Esophagus muscularis mucosa (tissue), 4 donors: ENCODE measurements at places on chromosomes 2 and 18. TPM values are rescaled to one million over a fixed set of nuclear protein-coding genes. Genes with fewer than 3 reads are reported as not detected.

DNA sequence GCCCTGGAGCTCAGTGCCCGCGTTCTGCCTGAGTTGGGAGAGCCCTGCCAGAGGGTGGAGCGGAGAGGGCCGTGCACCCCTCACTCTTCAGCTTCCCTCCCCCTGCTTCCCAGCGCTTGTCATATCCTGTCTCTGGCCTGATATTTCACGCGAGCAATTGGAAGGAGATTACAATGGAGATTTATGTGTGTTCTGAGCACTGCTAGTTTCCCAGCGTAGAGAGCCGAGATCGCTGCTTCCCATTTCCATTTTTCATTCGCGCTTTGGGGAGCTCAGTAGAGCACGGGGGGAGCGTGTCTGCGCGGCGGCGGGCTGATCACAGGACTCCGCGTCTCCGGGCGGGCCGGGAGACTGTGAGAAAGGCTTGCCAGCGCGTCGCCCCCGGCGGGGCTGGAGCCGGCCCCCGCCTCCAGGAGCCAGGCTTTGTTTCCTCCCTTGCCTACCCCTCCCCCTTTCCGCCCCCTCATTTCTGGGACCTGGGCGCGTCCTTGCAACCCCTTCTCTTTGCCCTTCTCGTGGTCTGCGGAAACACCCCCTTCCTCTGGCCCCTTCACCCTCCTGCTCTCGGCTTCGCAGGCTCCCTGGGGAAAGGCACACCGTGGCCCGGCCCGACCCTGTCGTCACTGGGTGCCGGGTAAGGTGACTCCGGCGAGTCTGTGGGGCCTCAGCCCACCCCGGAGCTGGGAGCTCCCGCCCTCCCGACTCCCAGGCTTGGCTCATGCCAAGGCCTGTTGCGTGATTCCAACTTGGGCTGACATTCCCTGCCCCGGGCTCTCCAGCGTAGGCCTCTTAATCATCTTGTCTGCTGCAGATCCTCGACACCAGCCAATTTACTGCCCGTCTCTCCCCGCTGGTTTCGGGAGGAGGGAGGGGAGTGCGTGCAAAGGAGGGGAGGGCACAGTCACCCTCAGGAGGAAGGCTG is 5.8 kb downstream of the DLX2 start:
- DNase-seq: no peak

- peak; percentile 91 for DNase-seq
Measured at GRCh38 chr2:96505231-96505889, at the start of gene NEURL3. TSS of gene NEURL3 (minus strand) at chr2:96505357. CDS start at chr2:96505286, 71 bp downstream.

ELAC1 gene
- 7.9 TPM for total RNA-seq

- no peak for DNase-seq
Measured at GRCh38 chr2:160376576-160376975, 117.0 kb downstream of the RBMS1 start.

KLHL29 gene
- 22.5 TPM for total RNA-seq

GRCh38 chr18:23205980-23206379 is 70.7 kb downstream of the CABLES1 start:
- DNase-seq: no peak

DNA sequence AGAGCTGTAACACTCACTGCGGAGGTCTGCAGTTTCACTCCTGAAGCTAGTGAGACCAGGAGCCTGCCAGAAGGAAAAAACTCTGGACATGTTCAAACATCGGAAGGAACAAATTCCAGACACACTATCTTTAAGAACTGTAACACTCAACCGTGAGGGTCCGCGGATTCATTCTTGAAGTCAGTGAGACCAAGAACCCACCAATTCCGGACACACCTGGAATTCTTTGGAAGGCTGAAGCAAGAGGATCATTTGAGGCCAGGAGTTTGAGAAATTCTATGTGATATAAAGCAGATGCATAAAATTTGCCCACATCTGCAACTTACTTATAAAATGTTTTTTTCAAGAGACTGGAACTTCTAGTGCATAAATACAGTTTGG is 43.5 kb upstream of the ITSN2 start:
- no peak for DNase-seq

- DNase-seq: peak; percentile 31
Measured at GRCh38 chr2:224347176-224348051, 54.5 kb downstream of the FAM124B start.

DNA sequence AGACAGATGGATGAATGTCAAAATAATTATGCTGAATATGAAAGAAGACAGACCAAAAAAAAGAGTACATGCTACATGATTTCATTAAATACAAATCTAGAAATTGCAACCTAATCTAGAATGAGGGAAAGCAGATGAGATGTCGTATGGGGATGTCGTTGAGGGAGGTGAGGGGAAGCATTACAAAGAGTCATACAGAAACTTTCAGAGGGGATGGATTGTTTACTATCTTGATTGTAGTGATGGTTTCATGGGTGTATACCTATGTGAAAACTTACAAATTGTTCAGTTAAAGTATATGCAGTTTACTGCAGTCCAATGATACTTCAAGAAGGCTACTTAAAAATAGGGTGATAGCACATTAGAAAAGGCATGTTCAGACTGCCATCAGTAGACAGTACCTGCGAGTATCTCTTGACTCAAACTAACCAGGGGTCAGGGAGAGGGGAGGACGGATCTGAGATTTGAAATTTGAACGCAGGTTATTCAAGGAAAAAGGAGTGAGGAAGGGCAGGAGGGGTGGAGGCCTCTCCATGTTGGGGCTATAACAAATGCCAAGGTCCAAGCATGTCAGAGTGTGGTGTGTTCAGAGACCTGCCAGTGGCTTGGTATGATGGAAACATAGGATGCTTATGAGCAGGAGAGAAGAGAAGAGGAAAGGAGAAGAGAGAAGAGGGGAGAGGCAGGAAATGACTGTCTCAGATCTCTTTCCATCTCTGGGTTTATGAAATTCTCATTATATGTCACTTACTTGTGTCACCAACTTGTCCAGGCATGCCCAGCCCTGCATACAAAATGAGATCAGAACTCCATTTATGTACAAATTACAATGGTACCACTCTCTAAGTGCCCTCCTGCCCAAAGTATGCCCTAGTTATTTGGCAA is 257.3 kb upstream of the CXCR4 start:
- peak; percentile 70 for DNase-seq

DNA sequence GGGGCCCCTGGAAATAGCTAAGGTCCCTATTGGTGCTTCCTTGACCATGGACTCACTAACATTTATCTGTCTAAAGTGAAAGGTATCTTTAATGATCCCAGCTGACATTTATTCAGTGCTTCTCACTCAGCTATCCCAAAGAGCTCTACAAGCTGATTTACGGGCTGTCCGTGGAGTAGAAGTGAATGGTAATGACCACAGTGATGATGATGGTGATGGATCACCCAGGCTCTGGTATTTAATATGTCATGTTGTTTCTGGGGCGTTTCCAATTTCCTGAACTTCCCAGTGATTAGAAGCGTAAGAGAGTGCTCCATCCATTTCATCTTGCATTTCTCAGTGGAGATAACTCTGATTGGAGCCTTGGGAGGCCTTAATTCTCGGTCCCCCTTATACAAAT is 304.3 kb downstream of the HRH4 start:
- DNase-seq: no peak

- no peak for DNase-seq
Measured at GRCh38 chr2:54658564-54659071, 64.8 kb upstream of the EML6 start.

DNA sequence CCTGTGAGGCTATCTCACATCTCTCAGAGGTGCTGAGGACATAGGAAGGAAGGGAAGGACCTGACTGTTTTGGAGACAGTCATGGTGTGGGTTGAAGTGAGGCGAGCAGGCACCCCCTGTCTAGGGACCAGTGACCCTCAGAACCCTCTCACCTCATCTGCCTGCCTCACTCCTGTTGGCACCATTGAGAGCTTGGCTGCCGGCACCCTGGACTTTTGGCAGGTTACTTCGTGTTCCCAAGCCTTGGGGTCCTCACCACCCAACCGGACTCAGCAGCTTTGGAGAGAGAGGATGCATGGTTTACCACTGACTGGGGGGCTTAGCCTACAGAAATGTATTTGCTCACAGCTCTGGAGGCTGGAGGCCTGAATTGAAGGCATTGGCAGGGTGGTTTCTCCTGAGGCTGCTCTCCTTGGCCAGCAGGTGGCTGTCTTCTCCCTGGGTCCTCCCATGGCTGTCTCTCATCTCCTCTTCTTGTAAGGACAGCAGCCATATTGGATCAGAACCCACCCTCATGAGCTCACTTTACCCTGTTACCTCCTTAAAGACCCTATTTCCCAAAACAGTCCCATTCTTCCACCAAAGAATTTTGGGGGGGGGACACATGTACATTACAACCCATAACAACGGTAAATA is 142.0 kb downstream of the TSN start:
- no peak for DNase-seq

DNA sequence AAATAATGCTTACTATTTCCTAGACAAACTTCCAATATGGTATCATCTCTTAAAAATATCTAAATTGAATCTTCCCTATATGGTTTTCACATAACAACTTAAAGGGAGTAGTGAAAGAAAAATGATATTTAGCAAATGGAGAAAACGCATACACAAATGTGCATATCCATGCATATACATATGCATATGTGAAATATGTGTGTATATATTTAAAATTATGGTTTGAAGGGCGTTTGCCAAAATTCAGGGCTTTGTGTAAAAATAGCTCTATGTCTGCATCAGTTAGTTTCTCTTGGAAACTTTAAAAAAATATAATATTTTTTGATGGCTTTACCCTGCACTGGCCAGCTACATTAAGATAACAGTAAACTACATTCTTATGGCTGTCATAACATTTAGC is 986.7 kb downstream of the BCL11A start:
- no peak for DNase-seq

- DNase-seq: no peak
Measured at GRCh38 chr2:20456116-20456571, 9.3 kb downstream of the RHOB start.

- DNase-seq: no peak
Measured at GRCh38 chr2:32136097-32136496, 29.6 kb upstream of the SLC30A6 start.
